ENCODE measurements at places on chromosomes 6 and 20.

DNA sequence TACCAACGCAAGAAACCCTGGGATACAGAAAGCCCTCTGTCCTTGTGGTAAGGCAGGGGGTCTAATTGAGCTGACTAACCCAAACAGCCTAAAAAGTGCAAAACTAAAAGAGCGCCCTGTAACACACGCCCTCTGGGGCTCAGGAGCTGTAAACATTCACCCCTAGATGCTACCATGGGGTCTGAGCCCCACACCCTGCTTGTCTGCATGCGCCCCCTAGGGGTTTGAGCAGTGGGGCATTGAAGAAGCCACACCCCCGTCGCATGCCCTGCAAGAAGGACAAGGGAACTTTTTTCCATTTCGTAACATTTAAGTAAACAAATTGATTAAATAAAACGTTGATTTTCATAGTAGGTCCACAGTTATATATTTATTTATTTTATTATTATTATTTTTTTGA, 616.9 kb upstream of the MAN1A1 start:
- DNase-seq = no peak

GRCh38 chr20:33490023-33490933, at the start of gene CBFA2T2:
CBFA2T2 (plus strand) TSS chr20:33490096; CDS start chr20:33490268, 172 bp downstream.
- peak; percentile 31 for DNase-seq

DNA sequence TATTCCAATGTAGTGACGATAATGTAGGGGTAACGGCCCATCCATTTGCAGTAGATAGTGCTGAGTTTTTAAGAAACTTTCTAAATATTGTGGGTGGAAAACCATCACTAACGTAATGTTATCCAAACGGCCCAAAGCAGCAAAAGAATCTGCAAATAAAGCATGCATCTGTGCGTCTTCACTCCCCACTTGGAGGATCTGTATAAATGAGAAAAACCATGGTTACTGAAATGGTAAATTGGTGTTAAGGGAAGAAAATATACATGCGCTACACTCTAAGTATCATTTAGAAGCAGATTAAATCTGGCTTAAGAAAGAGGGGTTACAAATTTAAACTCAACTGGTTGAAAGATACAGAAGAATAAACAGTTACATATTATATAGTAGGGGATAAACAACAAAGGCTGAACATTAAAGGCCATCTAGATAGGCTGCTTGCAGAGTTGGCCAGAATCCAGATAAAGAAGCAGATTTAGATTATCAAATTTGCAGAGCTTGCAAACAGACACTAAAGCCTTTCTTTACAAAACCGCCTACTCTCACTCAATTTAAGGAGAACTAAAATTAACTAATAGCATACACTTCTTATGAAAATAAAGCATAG, 93.3 kb downstream of the SESN1 start:
- DNase-seq = no peak

GRCh38 chr6:36519352-36519751, 27.9 kb downstream of the STK38 start:
- DNase-seq = no peak

- DNase-seq = peak; percentile 35
Measured at GRCh38 chr6:130697995-130698535, 129.1 kb upstream of the SMLR1 start.

DNA sequence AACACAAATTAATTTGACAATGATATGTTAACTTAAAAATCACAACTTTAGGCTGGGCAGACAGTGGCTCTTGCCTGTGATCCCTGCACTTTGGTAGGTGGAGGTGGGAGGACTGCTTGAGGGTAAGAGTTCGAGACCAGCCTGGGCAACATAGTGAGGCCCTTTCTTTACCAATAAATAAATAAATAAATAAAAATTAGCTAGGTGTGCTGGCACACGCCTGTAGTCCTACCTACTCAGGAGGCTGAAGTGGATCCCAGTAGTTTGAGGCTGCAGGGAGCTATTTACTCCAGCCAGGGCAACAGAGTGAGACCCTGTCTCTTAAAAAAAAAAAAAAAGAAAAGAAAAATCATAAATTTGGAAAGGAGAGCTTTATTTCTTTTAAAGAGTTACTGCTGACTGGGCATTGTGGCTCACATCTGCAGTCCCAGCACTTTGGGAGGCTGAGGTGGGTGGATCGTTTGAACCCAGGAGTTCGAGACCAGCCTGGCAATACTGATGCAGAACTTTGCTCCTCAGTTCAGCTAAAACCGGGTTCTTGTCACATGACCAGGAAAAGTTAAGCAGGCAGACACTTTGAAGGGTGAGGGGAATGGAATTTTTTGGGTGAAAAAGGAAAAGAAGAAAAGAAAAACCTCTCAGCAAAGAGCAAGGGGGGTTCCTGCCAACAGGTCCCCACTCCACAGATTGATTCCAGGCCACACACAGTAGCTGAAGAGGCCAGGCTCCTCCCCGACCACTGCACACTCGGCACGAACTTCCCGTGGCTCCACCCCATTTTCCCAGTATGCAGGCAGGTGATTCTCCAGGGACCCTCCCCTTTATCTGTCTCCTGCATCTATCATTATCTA, 44.0 kb upstream of the DDR1 start:
- DNase-seq = no peak

DNA sequence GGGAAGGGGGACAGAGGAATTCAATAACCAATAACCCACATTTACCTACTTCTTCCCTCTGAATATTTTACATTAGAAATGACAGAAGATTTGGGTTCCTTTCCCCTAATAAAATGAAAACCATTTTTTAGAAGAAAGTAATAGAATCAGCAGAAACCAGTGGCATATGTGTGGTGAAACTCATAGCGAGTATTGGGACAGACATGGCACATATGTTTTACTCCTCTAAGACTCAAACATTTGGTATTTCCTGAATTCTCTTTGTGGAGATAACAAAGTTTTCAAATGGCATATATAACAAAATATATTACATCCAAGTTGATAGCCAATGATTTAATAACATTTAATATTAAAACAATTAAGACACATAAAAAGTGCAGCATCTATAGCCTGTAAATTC, 12.9 kb upstream of the BEND3 start:
- no peak for DNase-seq

DNA sequence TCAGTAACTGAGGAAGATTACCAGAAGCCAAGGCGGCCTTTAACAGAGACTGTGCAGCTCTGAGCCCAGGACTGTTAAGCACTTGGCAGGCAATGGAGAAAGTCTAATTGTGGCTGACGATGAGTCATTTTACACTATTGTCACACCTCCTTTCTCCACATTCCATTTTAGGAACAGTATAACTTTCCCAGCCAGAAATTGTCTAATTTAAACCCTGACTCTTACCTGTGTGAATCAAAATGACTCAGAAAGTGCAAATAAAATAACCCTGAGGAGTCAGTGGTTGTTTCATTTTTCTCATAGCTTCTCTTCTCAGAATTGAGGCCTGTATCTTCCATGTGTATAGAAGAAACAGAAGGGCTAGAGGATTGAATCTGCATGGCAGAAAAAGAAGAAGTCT, 40.0 kb upstream of the OPN5 start:
- peak; percentile 60 for DNase-seq

- no peak for DNase-seq
Measured at GRCh38 chr6:15077961-15078360, 167.9 kb upstream of the JARID2 start.

DNA sequence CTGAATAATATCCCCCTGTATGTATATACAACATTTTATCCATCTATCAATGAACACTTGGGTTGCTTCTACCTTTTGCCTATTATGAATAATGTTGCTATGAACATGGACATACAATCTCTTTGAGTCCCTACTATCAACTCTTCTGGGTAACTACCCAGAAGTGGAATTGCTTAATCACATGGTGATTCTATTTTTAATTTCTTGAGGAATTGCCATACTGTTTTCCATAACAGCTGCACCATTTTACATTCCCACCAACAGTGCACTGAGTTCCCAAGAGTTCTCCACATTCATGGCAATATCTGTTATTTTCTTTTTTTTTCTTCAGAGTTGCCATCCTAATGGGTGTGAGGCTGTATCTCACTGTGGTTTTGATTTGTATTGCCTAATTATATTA, 88.3 kb downstream of the ZHX3 start:
- DNase-seq = no peak

GRCh38 chr6:45001663-45002062, 326.5 kb upstream of the RUNX2 start:
- DNase-seq = no peak

DNA sequence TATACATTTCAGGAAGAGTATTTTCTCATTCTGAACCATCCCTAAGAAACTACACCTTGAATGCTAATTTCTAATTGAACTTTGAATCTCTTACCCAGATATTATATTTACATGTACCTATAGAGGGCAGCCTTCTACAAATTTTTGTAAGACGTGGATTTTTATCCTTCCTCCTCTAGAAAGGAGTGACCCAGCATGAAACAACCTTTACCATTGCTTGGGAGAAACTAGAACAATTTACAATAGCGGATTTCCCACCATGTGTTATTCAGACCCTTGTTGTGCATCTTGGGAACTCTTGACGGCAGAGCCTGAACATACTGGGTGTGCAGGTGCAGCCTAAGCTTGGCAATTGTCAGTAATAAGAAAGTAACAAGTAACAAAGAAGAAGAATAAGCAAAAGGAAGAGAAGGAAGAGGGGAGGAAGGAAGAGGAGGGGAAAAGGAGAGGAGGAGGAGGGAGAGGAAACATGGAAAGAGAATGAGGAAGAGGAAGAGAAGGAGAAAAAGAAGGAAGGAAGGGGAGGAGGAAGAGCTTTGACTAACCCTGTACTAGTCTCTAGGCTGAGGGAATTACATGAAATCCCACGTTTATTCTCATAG, 10.8 kb upstream of the TAAR1 start:
- peak; percentile 68 for DNase-seq

GRCh38 chr6:137097057-137097456, 52.3 kb upstream of the IL20RA start:
- no peak for DNase-seq

All from kidney glomerular epithelial cell (primary cell).